ENCODE measurements at places on chromosomes 2 and 18. TPM values are rescaled to one million over a fixed set of nuclear protein-coding genes. Genes with fewer than 3 reads are reported as not detected.

GRCh38 chr18:2536493-2536892 is 34.8 kb downstream of the METTL4 start:
- H3K36me3 ChIP-seq: peaks cover 7% of the 10 kb centered on the region
- H3K4me3 ChIP-seq: no peak overlapping the region
- no peaks in the 10 kb centered on the region for H3K27me3 ChIP-seq
- no peak for DNase-seq
- H3K4me1 ChIP-seq: peaks cover 5% of the 10 kb centered on the region
- no peak overlapping the region for H3K27ac ChIP-seq

GRCh38 chr18:27656167-27656778 is 471.2 kb upstream of the CHST9 start:
- peaks cover 80% of the 10 kb centered on the region for H3K27me3 ChIP-seq
- H3K27ac ChIP-seq: no peak overlapping the region
- no peak for DNase-seq
- H3K36me3 ChIP-seq: no peaks in the 10 kb centered on the region

GRCh38 chr2:113834051-113834730 is 55.7 kb upstream of the ACTR3 start:
- no peak overlapping the region for H3K4me3 ChIP-seq
- DNase-seq: no peak
- H3K27ac ChIP-seq: no peak overlapping the region
- H3K4me1 ChIP-seq: no peaks in the 10 kb centered on the region
- no peaks in the 10 kb centered on the region for H3K27me3 ChIP-seq

The MYO3B gene
- 0.13 TPM for total RNA-seq

DNA sequence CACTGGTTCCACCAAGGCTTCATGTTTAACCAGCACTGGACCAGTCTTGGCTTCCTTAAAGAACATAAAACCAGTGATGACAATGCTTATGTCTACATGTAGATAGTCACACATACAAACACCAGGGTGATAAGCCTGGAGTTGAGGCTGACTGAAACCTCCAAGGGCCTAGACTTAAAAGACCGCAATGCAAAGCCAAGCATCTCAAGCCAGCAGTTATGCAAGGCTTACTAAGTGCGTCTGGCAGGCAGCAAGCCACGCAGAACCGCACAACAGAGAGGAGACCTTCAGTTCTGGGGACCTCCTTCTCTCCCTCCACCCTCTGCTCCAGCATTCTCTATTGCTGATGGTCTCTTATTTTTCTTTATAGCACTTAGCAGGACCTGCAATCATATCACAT is 63.2 kb upstream of the ACAA2 start:
- no peak for DNase-seq
- H3K4me3 ChIP-seq: no peak overlapping the region
- H3K27me3 ChIP-seq: peaks cover 46% of the 10 kb centered on the region

DNA sequence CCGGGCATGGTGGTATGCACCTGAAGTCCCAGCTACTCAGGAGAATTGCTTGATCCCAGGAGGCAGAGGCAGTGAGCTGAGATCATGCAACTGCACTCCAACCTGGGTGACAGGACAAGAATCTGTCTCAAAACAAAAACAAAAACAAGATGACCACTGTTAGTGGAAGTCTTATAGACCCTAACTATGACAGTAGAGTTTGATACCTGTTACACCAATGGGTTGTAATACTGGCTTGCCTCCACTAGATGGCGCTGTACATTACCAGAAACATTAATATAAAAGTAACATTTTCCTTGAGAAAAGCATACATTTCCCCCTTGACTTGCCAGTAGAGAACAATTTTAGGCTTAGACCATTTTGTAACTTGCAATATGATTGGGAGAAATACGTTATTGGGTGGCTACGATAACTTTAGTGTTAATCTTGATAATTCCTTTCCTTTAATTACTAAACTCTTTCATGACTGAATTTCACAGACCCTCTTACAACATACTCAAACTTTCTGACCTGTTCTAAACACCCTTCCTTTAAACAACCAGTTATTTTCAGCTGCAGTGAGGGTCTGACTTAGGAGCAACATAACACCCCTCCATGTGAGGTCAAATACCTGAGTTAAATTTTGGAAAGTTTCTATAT is 19.5 kb downstream of the SLC25A52 start:
- no peaks in the 10 kb centered on the region for H3K36me3 ChIP-seq
- H3K4me3 ChIP-seq: no peak overlapping the region
- DNase-seq: peak; percentile 62
- no peak overlapping the region for H3K27ac ChIP-seq
- no peaks in the 10 kb centered on the region for H3K27me3 ChIP-seq

- H3K27me3 ChIP-seq: no peaks in the 10 kb centered on the region
- H3K36me3 ChIP-seq: no peaks in the 10 kb centered on the region
- H3K4me1 ChIP-seq: no peaks in the 10 kb centered on the region
- DNase-seq: peak; percentile 50
- H3K4me3 ChIP-seq: no peak overlapping the region
Observed at GRCh38 chr2:118940486-118941120, 1.4 kb upstream of the MARCO start.

GRCh38 chr18:25072205-25072604 is 279.8 kb downstream of the ZNF521 start:
- no peak overlapping the region for H3K27ac ChIP-seq
- no peak overlapping the region for H3K4me3 ChIP-seq
- H3K27me3 ChIP-seq: peaks cover 6% of the 10 kb centered on the region
- no peaks in the 10 kb centered on the region for H3K36me3 ChIP-seq
- no peaks in the 10 kb centered on the region for H3K4me1 ChIP-seq

The C2orf66 gene
- total RNA-seq: 0.28 TPM

The ATP6V1B1 gene
- 6.5 TPM for total RNA-seq

The MAP2 gene
- total RNA-seq: 2.0 TPM

DNA sequence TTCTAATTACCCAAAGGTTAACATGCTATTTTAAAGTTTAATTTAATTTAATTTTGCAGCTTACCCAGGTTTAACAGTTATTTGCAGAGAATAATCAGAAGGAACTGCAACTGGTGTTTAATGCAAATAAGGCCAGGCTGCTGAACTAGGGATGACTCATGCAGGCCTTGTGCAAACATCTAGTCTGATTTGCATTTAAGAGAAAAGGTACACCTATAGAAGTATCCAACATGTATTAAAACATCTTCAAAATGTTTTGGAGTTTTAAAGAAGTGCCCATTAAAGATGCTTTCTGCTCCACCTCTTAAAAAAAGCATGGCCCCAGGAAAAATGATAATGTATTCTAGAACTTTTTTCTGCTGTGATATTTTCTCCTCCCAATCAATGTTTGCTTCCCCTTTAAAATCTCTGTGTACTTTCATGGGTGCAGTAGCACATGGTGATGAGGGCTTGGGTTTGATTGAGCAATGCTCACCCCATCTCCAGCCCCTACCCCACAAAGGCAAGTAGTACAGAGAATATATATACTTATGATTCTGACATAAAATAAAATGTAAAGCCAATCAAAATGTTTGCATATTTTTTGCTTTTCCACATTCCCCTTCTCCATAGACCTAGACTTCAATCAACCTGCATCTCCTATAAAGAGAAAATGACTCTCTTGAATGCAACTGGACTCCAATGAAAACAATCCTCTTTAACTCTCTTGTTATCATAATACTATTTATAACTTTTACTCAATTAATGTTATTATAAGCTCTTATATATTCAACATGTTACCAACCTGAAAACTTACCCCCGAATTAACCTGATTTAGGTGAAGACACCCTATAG is 54.1 kb downstream of the ATP8B1 start:
- no peaks in the 10 kb centered on the region for H3K27me3 ChIP-seq
- H3K4me3 ChIP-seq: no peak overlapping the region
- peaks cover 49% of the 10 kb centered on the region for H3K4me1 ChIP-seq
- no peaks in the 10 kb centered on the region for H3K36me3 ChIP-seq
- H3K27ac ChIP-seq: peak overlapping the region; percentile 38
- peak; percentile 54 for DNase-seq

- no peak overlapping the region for H3K4me3 ChIP-seq
- no peak for DNase-seq
- H3K36me3 ChIP-seq: no peaks in the 10 kb centered on the region
- H3K4me1 ChIP-seq: no peaks in the 10 kb centered on the region
- H3K27me3 ChIP-seq: no peaks in the 10 kb centered on the region
Observed at GRCh38 chr2:134276381-134277172, 22.7 kb downstream of the MGAT5 start.

The CSRNP3 gene
- total RNA-seq: 47.7 TPM

DNA sequence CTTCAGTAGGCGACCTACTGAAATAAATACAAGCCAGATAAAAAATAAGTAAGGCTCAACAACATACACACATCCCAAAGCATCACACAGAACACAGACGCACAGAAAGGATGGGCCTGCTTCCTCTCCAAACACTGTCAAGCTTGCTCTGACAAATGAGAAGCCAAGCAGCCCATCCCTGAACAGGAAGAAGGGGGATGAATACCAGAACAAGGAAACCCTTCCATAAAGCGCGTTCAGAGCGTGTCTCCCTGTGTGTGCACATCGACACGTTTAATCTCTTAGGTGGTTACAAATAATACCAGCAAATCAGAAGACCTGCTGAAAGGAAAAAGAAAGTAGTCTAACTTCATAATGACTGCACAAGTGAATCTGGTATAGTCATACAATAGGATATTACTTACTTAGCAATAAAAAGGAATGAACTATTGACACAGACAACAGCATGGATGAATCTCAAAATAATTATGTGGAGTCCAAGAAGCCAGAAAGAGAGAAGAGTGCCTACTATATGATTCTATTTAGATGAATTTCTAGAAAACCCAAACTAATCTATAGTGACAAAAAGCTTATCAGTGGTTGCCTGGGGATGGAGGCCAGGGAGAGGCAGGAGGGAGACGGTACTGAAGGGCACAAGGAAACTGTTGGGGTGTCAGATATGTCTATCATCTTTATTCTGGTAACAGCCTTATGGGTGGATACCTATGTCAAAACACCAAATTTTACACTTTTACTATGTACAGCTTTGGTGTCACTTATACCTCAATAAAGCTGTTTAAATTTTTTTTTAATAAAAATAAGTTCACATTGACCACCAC is 26.8 kb downstream of the MBOAT2 start:
- H3K27me3 ChIP-seq: no peaks in the 10 kb centered on the region
- DNase-seq: no peak
- H3K4me1 ChIP-seq: no peaks in the 10 kb centered on the region

DNA sequence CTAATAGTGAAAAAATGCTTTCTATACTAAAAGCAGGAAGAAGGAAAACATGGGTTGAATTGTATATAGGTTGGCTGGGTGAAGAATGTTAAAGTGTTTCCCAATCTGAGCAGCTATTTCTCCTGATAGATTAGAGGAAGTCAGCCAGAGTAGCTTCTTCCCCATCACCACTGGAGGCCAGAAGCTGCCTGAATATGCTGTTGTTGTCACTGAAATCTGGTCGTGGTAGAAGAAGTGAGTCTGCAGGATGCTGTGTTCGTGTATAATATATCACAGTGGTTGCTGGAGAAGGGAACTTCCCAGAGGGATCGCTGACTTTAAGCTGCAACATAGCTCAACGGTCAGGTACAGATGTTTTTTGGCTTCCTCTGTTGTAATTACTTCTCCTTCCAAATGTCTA is 247.5 kb upstream of the LRATD1 start:
- no peaks in the 10 kb centered on the region for H3K36me3 ChIP-seq
- H3K27ac ChIP-seq: no peak overlapping the region
- DNase-seq: no peak
- H3K4me3 ChIP-seq: no peak overlapping the region
- H3K4me1 ChIP-seq: no peaks in the 10 kb centered on the region

DNA sequence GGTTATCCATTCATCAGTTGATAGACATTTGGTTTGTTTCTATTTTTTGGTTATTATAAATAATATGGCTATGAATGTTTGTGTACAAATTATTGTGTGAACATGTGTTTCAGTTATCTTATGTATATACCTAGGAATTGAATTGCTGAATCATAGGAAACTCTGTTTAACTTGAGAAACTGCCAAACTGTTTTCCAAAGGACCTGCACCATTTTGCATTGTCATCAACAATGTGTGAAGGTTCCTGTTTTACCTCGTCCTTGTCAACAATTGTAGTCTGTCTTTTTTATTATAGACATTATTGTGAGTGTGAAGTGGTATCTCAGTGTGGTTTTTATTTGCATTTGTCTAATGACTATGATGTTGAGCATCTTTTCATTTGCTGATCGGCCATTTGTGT is 17.1 kb downstream of the PDK1 start:
- H3K36me3 ChIP-seq: peaks cover 14% of the 10 kb centered on the region
- H3K4me1 ChIP-seq: no peaks in the 10 kb centered on the region
- DNase-seq: no peak
- no peak overlapping the region for H3K4me3 ChIP-seq
- H3K27ac ChIP-seq: no peak overlapping the region
- H3K27me3 ChIP-seq: no peaks in the 10 kb centered on the region

DNA sequence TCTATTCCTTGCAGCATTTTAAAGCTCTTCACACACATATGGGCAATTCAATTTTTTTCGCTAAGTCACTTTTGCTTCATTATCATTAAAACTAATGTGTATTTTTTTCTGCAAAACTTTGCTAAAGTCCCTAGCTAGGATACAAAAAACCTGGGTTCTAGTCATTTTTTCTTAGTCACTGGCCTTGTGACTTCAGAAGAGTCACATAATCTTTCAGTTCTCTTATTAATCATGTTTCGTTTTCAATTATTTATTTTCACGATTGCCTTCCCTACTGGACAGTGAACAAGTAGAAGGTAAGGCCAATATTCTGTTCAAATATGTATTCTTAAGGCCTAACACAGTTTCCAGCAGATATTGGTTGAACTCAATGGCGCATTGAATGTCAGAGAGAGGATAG is 60.9 kb upstream of the CYRIA start:
- H3K4me1 ChIP-seq: peaks cover 47% of the 10 kb centered on the region
- no peak for DNase-seq
- no peaks in the 10 kb centered on the region for H3K27me3 ChIP-seq

GRCh38 chr2:28906376-28906775 is 11.9 kb downstream of the WDR43 start:
- H3K36me3 ChIP-seq: peaks cover 86% of the 10 kb centered on the region
- no peak overlapping the region for H3K4me3 ChIP-seq
- H3K4me1 ChIP-seq: no peaks in the 10 kb centered on the region
- DNase-seq: no peak
- no peaks in the 10 kb centered on the region for H3K27me3 ChIP-seq
- H3K27ac ChIP-seq: no peak overlapping the region

DNA sequence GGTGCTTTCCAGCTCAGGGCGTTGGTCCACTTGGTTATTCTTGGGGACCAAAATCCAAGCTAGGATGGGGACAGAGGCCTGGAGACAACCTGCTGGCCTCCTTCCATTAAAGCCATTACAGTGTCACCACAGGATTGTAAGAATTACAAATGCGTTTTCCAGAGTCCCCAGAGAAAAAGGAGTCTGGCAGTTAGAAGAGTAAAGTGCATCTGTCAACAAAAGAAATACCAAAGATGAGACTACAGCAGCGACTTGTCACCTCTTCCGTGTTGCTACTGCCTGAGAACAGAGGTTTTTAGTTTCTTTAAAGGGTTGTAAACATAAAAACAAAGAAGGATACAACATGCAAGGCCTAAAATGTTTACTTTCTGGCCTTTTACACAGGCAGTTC is 235.7 kb downstream of the AGAP1 start:
- no peak overlapping the region for H3K27ac ChIP-seq
- DNase-seq: no peak
- H3K27me3 ChIP-seq: no peaks in the 10 kb centered on the region

DNA sequence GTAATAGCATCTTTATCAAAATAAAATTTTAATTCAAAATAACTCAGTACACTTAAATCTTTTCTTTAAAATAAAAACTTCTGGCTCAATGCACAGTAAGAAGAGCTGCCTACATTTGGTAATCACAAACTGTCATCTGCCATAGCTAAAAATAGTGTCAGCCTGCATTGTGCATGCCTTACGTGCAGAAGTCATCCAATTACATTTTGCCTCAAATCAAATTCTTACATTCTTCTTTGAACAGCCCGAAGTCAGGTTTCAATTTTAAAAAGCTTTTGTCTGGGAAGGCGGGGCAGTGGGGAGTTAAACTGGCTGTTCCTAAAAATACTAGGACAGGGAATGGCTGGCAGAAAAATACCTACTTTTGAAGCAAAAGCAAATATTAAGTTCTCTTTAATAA is 51.1 kb downstream of the RTN4 start:
- DNase-seq: peak; percentile 62
- H3K27ac ChIP-seq: peak overlapping the region; percentile 19
- no peaks in the 10 kb centered on the region for H3K27me3 ChIP-seq
- no peak overlapping the region for H3K4me3 ChIP-seq

All from A673 (cell line).